ENCODE measurements at places on chromosomes 4 and X. TPM values are rescaled to one million over a fixed set of nuclear protein-coding genes. Genes with fewer than 3 reads are reported as not detected.
A peak's percentile ranks its signal among the peaks of the same experiment; 100 is the strongest.

Gene FAM9C
- not detected for total RNA-seq

- H3K4me3 ChIP-seq: no peak overlapping the region
- H3K27me3 ChIP-seq: no peaks in the 10 kb centered on the region
- no peaks in the 10 kb centered on the region for H3K4me1 ChIP-seq
- DNase-seq: no peak
- peaks cover 11% of the 10 kb centered on the region for H3K36me3 ChIP-seq
- no peak overlapping the region for H3K27ac ChIP-seq
Measured at GRCh38 chrX:48813644-48814043, 11.8 kb downstream of the HDAC6 start.

Gene GABRG1
- not detected for total RNA-seq

DNA sequence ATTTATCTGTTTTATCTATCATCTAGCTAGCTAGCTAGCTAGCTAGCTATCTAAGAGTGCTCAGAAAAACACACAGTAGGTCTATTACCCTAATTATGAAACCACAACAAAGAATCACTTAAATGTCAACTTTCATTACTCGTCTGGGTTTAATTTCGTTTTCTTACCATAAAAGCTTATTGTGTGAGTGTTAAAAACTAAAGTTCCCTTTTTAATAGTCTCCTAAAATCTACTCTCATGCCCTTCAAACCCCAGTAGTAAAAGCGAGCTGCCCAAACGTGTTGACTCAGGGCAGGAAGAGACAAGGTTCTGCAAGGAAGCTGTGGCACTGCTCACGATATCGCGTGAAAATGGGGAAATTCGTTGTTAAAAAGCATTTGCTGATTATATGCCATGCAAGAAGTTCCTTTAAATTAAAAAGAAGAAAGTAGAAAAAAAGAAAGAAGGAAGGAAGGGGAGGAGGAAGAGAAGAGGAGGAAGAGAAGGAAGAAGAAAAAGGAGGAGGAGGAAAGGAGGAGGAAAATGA, 595 bp downstream of the MBNL3 start:
- H3K27me3 ChIP-seq: no peaks in the 10 kb centered on the region
- peak overlapping the region; percentile 83 for H3K4me3 ChIP-seq
- peak; percentile 55 for DNase-seq

- no peak overlapping the region for H3K4me3 ChIP-seq
- H3K27me3 ChIP-seq: no peaks in the 10 kb centered on the region
- H3K36me3 ChIP-seq: no peaks in the 10 kb centered on the region
- H3K27ac ChIP-seq: no peak overlapping the region
- peak; percentile 41 for DNase-seq
Measured at GRCh38 chr4:152138451-152138850, 377.6 kb upstream of the GATB start.

GRCh38 chrX:13899607-13900006, 82.7 kb upstream of the GPM6B start:
- H3K4me3 ChIP-seq: no peak overlapping the region
- no peak overlapping the region for H3K27ac ChIP-seq
- H3K27me3 ChIP-seq: no peaks in the 10 kb centered on the region
- no peaks in the 10 kb centered on the region for H3K36me3 ChIP-seq
- H3K4me1 ChIP-seq: peaks cover 9% of the 10 kb centered on the region

- H3K27me3 ChIP-seq: no peaks in the 10 kb centered on the region
- H3K4me3 ChIP-seq: no peak overlapping the region
- no peaks in the 10 kb centered on the region for H3K36me3 ChIP-seq
- no peak overlapping the region for H3K27ac ChIP-seq
Measured at GRCh38 chr4:153207567-153207966, 3.3 kb downstream of the TRIM2 start.

DNA sequence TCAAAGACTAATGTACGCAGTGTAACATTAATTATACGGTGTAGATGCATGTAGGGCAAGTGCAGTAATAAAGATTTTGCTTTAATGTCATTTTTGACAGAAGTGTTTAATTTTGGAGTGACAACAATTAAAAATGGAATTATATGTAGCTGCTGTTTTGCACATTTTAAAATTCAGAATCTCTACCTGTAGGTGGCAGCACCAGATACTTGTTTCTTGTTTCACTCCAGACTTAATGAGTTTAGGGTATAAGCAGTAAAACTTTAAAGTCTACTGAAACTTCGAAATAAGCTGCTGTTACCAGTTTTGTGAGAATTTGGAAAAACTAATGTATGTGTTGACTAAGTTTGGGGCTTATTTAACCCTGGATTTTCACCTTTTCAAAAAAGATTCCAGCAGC, 144.9 kb downstream of the POLA1 start:
- peaks cover 8% of the 10 kb centered on the region for H3K36me3 ChIP-seq
- H3K27ac ChIP-seq: no peak overlapping the region
- H3K4me3 ChIP-seq: no peak overlapping the region
- H3K4me1 ChIP-seq: no peaks in the 10 kb centered on the region

- no peak overlapping the region for H3K27ac ChIP-seq
- H3K4me3 ChIP-seq: no peak overlapping the region
- no peaks in the 10 kb centered on the region for H3K27me3 ChIP-seq
- H3K4me1 ChIP-seq: no peaks in the 10 kb centered on the region
- H3K36me3 ChIP-seq: no peaks in the 10 kb centered on the region
Measured at GRCh38 chr4:135238940-135239339, 1037.4 kb upstream of the PABPC4L start.

DNA sequence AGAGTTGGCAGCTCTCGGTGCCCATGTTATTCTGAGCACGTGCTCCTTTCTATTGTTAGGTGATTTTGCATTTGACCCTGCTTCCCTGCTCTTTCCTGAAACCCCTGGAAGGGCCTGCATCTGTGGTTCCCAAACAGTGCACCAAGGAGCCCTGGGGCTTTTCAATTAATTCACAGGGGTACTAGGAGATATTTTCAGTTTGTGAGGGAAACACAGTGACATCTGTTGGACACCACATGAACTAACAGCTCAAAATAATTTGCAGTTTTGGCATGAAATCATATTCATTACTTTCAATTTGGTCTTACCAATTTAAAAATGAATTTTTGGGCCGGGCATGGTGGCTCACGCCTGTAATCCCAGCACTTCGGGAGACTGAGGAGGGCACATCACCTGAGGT, 156.6 kb downstream of the GATB start:
- no peaks in the 10 kb centered on the region for H3K36me3 ChIP-seq
- H3K27ac ChIP-seq: no peak overlapping the region
- no peaks in the 10 kb centered on the region for H3K4me1 ChIP-seq

DNA sequence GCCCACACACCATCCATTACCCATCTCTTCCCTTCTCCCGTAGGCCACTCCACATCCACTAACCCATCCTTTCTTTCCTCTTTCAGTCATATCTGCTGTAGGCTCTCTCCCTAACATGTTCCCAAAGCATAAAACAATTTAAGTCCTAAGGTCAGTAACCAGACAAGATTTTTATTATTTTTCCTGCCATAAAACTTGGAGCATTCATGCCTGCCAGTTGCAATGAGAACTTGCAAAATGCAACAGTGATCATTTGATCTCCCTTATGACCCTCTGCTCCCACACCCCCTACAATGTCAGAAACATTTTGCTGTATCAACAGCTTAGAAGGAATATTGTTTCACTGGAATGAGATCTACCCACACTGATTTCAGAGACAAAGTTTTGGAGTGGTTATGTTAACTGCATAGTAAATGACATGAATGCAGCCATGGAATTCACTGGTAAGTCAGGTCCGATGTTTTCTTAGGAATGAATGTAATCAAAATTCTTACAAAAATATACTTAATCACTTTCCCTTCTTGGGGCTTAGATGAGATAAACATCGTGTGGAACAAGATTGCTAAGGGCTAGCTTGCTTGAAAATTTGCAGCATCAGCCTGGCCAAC, 5.7 kb downstream of the NIPAL1 start:
- H3K36me3 ChIP-seq: peaks cover 11% of the 10 kb centered on the region
- H3K27me3 ChIP-seq: peaks cover 11% of the 10 kb centered on the region
- H3K27ac ChIP-seq: peak overlapping the region; percentile 2
- H3K4me3 ChIP-seq: no peak overlapping the region

- no peak for DNase-seq
- no peaks in the 10 kb centered on the region for H3K36me3 ChIP-seq
- H3K27me3 ChIP-seq: peaks cover 17% of the 10 kb centered on the region
- no peak overlapping the region for H3K4me3 ChIP-seq
- H3K27ac ChIP-seq: no peak overlapping the region
- no peaks in the 10 kb centered on the region for H3K4me1 ChIP-seq
Measured at GRCh38 chr4:8578717-8579116, 1.5 kb upstream of the GPR78 start.

Gene ARHGAP4
- total RNA-seq: 130 TPM

Gene ERAS
- not detected for total RNA-seq

DNA sequence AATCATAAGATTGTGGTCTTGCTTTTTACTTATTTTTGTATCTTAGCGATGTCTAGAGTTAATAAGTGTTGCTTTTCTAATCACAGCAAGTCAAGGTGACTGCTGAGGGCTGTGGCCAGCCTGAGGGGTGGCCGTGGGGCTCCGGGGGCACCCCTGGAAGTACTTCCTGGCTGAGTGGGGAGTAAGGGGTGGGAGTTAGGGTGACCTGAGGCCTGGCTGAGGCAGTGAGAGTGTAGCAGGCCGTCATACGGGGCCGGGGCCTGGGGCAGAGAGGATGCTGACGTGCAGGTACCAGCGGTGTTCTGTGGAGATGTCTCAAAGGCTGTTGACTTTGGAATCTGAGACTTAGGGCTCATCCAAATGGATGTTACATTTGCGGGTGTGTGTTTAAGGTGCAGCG, 29.3 kb downstream of the PIGG start:
- H3K27me3 ChIP-seq: no peaks in the 10 kb centered on the region
- no peak overlapping the region for H3K4me3 ChIP-seq
- H3K36me3 ChIP-seq: peaks cover 64% of the 10 kb centered on the region
- H3K27ac ChIP-seq: peak overlapping the region; percentile 27

Gene DCAF4L1
- total RNA-seq: 0.19 TPM

DNA sequence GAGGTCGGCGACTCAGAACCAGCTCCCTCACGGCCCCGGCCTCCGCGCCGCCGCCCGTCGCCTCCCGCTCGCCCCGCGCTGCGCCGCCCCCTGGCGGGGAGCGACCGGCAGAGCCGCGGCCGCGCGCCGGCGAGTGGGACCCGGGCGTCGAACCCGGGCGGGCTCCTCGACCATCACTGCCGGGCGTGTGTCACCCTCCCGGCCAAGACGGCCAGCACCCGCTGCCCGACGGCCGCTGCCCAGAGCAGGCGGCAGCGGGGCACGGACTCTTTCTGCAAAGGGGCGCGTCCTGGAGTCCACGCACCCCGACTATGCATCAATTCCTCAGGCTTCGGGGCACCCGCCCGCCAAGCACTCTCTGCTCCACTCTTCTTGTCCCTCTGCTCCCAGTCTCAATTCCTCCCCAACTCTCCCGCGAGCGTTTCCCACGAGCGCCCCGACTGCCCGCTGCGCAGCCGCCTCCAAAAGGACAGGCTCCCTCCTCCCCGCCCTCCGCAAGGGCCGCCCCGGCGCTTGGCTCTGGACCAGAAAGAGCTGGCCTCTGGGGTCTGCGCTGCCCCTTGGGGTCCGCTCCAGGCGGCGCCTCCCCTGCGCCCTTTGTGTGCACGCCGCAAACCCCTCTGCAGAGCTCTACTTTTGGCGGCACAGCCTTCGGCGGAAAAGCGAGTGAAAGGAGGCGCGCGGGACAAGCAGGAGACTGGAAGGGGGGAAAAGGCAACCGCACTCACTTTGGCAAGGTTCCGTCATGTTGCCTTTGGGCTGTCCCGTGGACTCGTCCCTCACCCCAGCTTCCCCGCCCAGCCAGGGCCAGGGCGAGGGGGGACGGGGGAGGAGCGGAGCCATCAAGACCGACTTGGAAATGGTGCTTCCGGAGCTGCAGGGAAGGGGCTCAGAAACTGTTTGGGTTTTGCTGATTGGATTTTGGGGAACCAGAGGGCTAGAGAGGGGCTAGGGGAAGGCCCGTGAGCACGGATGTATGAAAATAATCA, 1.0 kb downstream of the PDE5A start:
- peaks cover 18% of the 10 kb centered on the region for H3K27me3 ChIP-seq
- H3K27ac ChIP-seq: no peak overlapping the region
- no peaks in the 10 kb centered on the region for H3K36me3 ChIP-seq
- peak; percentile 78 for DNase-seq
- peak overlapping the region; percentile 74 for H3K4me3 ChIP-seq

DNA sequence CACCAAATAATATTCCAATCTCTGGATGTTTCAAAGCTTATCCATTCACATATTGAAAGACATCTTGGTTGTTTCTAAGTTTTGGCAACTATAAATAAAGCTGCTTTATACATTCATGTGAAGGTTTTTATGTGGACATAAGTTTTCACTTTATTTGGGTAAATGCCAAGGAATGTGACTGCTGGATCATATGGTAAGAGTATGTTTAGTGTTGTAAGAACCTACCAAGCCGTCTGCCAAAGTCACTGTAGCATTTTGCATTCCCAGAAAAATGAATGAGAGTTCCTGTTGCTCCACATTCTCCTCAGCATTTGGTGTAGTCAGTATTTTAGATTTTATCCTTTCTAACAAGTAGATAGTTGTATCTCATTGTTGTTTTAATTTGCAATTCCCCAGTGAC, 1047.7 kb downstream of the C4orf33 start:
- H3K27me3 ChIP-seq: no peaks in the 10 kb centered on the region
- no peak overlapping the region for H3K4me3 ChIP-seq
- H3K4me1 ChIP-seq: no peaks in the 10 kb centered on the region
- H3K36me3 ChIP-seq: no peaks in the 10 kb centered on the region

DNA sequence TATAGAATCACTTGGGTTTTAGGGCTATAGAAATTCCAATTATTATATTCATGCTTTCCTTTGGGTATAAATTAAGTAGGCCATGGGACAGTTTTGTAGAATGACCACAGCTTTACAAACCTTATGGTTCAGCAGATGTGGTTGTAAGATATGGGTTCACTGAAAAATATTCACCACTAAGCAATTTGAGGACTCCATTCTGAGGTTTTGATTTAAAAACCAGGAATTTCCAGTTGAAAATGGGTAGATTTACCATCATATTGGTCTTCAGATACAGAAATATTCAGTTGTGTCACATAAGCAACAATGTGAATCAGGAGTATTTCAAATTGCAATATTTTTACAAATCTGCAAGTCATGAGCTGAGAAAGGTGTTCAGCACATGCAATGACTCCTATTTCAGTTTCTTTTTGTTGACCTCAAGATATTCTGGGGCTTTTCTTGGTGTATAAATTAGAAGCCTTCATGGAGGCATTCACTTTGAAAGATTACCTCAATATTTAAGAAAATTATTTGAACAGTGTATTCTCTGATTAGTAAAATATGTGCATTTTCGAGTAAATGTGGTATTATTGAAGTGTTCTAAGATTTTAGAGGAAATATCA, 218.4 kb upstream of the HCCS start:
- H3K27ac ChIP-seq: no peak overlapping the region
- no peaks in the 10 kb centered on the region for H3K36me3 ChIP-seq
- no peaks in the 10 kb centered on the region for H3K27me3 ChIP-seq
- no peak for DNase-seq
- H3K4me3 ChIP-seq: no peak overlapping the region
- H3K4me1 ChIP-seq: no peaks in the 10 kb centered on the region

Measured in activated CD4-positive, alpha-beta T cell treated with anti-CD3 and anti-CD28 coated beads for 36 hours (primary cell).